ENCODE measurements at places on chromosomes 4 and X. TPM values are rescaled to one million over a fixed set of nuclear protein-coding genes. Genes with fewer than 3 reads are reported as not detected.

SERPINA7 gene
- not detected for total RNA-seq

PABPC5 gene
- total RNA-seq: not detected

GPR173 gene
- total RNA-seq: 0.72 TPM

GAB1 gene
- 13.1 TPM for total RNA-seq

PDLIM3 gene
- total RNA-seq: 6.0 TPM

TMEM31 gene
- total RNA-seq: not detected

ETDA gene
- not detected for total RNA-seq

GRCh38 chrX:78506248-78506647, 152.9 kb downstream of the RTL3 start:
- DNase-seq: no peak

DNA sequence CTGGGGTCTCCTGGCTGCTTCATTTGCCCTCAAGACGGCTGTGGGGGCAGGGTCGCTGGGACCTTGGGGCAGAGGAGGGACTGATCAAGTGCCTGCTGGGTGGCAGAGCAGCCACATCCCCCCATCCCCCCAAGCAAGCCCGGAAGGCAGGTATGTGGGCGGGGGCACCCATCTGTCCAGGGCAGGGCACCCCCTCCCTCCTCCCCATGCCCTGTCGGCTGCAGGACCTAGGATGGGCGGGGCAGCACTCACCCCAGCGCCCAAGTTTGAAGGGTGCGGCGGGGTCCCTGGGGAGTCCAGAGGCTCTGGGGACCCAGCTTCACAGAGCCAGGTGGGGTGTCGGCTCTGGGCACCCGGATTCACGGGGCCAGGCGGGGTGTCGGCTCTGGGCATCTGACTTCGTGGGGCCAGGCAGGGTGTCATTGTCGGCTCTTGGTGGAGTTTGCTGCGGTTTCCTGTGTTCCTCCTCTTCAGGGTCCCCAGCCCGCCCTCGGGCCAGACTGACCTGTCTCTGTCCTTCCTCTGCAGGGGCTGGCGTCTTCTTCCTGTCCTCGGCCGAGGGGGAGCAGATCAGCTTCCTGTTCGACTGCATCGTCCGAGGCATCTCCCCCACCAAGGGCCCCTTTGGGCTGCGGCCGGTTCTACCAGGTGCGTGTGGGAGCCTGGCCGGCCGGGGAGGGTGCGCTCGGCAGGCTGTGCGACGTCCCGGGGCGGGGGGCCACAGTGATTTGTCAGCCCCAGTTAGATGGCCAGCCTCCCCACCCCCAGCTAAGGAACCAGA, 22.1 kb downstream of the DOK7 start:
- peak; percentile 55 for DNase-seq

DNA sequence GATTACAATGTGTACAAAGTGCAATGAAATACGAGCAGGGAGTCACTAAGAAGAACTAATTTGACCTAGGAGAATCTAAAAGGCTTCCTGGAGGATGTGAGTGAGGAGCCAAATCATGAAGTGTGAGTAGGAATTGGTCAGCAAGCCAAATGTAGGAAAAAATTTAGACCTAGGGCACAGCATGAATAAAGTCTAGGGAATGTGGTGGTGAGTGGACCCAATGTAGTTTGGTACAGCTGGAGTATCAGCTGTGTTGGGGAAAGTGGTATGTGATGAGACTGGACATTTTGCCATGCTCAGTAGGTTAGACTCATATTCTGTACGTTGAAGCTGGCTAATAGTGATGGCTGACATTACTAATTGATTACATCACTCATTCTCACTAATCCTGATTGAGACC, 191.0 kb downstream of the AFF2 start:
- DNase-seq: no peak

GRCh38 chr4:90979556-90979955, 852.4 kb downstream of the CCSER1 start:
- no peak for DNase-seq

- DNase-seq: no peak
Measured at GRCh38 chr4:142778430-142778829, 67.7 kb downstream of the INPP4B start.

- no peak for DNase-seq
Measured at GRCh38 chrX:54447461-54447860, 7.3 kb downstream of the TSR2 start.

- DNase-seq: no peak
Measured at GRCh38 chr4:165058666-165059065, 5.0 kb downstream of the TRIM75 start.

GRCh38 chrX:43804021-43804420, 78.2 kb downstream of the MAOB start:
- DNase-seq: no peak

GRCh38 chr4:1402516-1403091, 3.6 kb downstream of the NKX1-1 start:
- DNase-seq: no peak

GRCh38 chr4:132269303-132269990, 879.6 kb upstream of the PCDH10 start:
- no peak for DNase-seq

Measured in A172 (cell line).